ENCODE measurements at places on chromosomes 3 and 15.

DNA sequence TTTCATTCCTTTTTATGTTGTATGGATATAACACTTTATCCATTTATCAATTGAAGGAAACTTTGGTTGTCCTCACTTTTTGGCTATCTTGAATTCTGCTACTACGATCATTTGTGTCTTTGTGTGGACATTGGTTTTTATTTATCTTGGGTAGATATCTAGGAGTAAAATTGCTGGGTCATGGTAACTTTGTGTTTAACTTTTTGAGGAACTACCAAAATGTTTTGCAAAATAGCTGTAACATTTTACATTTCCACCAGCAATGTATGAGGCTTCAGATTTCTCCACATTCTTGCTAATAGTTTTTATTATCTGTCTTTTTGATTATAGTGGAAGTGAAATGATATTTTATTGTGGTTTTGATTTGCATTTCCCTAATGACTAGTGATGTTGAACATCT is 55.6 kb downstream of the TLNRD1 start:
- no peak for DNase-seq

- DNase-seq, result no peak
Observed at GRCh38 chr3:107675233-107675900, 152.6 kb downstream of the BBX start.

- no peak for DNase-seq
Observed at GRCh38 chr3:99505646-99506269, 132.6 kb upstream of the COL8A1 start.

- no peak for DNase-seq
Observed at GRCh38 chr3:24604215-24604614, 109.6 kb upstream of the THRB start.

- DNase-seq, result no peak
Observed at GRCh38 chr15:38562278-38562677, 2.3 kb downstream of the RASGRP1 start.

DNA sequence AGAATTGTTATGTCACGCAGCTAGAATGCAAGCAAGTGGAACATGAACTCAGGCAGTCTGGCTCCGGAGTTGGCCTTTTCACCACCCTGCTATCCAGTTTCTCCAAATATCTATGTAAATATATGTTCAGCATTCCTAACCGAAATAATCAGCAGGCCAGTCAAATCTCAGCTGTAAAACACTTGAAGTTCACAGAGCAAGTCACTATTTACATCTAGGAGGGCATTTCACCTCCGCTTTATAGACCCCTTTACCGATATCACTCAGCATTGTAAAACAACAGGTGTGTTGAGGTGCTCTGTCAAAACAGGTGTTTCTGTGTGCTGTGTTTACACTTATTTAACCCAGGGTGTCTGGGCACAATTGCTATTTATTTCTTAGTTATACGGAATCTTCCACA is 12.2 kb upstream of the HES1 start:
- no peak for DNase-seq

DNA sequence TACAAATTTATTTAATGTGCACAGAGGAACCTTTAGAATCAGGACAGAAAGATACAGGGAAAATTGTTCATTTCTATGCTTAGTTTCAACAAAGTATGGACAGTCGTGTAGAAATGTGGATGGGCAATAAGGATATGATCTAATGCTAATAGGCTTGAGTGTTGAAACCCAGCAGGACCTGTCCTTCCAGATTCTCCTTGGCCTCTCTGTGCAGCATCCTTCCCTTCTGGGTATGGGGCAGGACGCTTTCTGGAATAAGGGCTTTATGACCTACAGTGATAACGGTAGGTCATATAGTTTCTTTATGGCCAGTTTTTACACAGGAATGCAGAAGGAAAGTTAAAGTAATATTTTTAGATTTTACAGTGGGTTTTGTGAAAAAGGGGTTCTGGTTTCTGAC is 698.1 kb downstream of the SI start:
- no peak for DNase-seq

- DNase-seq, result no peak
Observed at GRCh38 chr3:70072754-70073153, 73.2 kb downstream of the SAMMSON start.

- DNase-seq, result peak; percentile 25
Observed at GRCh38 chr3:107524841-107525643, 2.3 kb downstream of the BBX start.

DNA sequence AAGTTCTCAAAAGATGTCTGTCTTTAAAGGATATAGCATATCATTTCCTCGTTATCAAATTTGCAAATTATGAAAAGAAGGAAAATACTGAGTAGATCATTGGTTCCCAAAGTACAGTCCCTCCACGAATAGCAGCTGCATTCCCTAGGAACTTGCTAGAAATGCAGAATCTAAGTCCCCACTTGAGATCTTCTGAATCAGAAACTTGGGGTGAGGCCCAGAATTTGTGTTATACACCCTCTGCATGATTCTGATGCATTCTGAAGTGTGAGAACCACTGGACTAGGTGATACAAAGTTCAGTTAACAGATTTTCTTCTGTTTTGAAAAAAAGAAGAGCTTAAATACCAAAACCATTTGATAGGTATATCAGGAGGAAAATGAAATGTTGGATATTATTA is 77.1 kb downstream of the SLC25A26 start:
- no peak for DNase-seq

- peak; percentile 7 for DNase-seq
Observed at GRCh38 chr3:14879211-14879874, 60.6 kb downstream of the FGD5 start.

DNA sequence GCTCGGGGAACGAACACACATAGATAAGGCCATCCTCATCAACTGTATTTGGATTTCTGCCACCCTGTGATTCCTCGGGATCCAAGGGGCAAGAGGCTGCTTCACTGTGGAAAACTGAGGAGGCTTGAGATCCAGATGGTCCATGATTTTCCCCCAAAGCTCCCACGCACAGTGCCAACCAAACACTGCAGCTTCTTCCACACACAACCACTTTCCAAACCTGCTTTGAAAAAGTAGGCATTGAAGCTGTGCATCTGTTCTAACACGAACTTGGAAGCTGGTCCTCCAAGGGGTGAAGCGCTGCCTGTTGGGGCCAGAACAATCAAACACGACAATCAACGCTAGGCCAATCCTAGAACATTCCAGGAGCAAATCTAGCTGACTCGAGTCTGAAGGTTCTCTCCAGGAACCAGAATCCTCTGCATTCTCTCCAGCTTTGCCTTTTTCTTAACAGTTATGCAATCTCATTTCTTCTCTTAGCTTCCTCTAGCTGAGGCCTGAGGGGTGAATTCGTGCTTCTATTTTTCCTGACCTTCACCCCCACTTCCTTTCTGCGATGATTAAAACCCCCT is 104.4 kb downstream of the LRRK1 start:
- DNase-seq, result no peak

GRCh38 chr3:152205097-152205593 is 63.6 kb upstream of the MBNL1 start:
- no peak for DNase-seq

DNA sequence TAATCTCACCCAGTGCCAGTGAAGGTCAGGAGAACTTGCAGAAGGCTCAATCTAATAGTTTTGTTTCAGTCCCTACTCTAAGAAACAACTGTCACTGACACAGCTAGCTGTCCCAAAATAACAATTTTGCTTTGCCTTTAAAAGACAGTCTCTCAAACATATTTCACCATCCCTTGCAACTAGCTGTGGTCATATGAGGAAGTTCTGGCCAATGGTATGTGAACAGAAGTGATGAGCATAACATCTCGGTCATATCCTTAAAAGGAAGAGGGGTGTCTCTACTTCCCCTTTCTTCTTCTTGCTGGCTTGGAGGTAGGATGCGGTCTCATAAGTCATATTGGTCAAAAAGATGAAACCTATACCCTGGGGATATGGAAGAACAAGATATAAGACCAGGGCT is 198.1 kb downstream of the NEK10 start:
- DNase-seq, result no peak

DNA sequence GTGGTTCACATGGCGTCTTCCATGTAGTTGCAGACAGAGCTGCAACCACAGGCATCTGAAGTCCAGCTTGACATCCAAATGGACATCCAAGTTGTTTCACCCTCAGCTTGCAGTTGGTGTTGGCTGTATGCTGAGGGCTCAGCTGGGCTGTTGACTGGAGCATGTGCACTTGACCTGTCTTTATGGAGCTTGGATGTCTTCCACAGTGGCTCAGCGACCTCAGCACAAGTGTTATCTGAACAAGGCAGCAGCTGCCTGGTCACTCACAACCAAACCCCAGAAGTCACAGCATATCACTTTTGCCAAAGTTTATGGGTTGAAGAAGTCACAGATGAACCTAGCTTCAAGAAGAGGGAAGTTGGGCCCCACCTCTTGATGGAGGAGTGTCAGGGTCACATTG is 92.9 kb downstream of the TPRA1 start:
- no peak for DNase-seq

DNA sequence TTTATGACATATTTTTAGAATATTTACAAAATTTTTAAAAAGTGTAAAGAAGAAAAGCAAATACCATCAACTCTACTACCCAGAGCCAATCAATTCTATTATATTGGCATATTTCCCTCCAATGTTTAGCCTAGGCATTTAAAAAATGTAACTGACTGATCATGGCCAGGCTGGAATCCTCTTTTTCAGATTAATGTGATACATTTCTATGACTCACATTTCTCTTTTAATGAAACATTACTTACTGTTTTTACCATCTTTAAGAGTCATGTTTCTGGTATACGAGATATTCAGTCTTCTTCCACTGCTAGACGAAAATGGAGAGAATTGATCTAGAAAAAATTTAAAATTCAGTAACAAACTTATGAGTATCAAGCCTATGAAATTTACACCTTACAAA is 53.4 kb upstream of the DCUN1D1 start:
- DNase-seq, result no peak

- no peak for DNase-seq
Observed at GRCh38 chr15:51281368-51281967, 56.9 kb downstream of the CYP19A1 start.

- DNase-seq, result no peak
Observed at GRCh38 chr15:78274994-78275393, 10.6 kb downstream of the DNAJA4 start.

- DNase-seq, result no peak
Observed at GRCh38 chr3:69691860-69692259, 47.4 kb upstream of the MITF start.

DNA sequence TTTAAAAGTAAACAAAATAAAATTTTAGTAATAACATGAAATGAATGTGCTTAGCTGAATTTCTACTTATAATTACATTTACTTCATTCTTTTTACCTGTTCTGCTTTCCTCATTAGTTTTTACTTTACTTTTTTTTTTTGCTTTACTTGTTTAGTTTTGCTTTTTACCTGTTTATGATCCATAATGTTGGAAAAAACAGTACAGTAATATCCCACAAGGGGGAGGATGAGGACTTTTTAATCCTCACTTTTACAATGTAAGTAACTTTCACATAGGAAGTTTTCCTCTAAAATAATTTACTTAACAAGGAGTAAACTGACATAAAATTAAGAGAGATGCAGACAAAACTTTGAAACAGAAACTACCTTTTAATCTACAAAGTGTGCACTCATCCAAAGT is 268.7 kb downstream of the TBC1D5 start:
- DNase-seq, result no peak

DNA sequence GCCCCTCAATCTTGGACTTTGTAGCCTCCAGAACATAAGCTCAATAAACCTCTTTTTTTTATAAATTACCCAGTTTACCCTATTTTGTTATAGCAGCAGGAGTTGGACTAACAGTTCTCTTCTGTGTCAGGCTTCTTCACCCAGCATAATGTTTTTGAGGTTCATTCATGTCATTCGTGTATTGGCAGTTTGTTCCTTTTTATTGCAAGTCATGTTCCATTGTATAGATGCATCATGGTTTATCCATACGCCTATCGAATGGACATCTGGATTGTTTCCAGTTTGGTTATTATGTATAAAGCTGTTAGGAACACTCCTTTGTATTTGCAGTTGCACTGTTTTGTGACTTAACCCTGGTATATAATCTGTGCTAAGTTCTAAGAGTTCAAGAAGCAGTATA is 39.8 kb downstream of the NR1D2 start:
- no peak for DNase-seq

GRCh38 chr3:141767066-141767465 is 3.9 kb downstream of the GRK7 start:
- no peak for DNase-seq

DNA sequence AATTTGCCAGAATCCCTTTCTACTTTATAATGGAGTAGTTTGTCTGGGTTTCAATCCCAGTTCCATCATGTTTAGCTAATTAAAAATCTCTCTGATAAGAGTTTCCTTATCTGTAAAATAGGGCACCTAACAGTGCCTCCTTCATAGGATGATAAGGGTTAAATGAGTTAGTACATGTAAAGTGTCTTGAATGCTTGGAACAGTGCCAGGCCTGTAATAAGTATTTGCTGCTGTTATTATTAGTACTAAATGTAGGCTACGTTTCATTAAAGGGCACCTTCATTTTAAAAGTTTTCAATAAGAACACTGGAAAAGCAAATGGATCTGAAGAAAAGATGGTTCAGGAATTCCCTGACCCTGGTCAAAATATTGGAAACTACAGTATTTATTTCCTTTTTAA is 11.8 kb upstream of the SLC2A2 start:
- DNase-seq, result no peak

GRCh38 chr15:78211189-78211921 is 23.0 kb downstream of the ACSBG1 start:
- no peak for DNase-seq

- no peak for DNase-seq
Observed at GRCh38 chr3:15575446-15575845, 25.9 kb downstream of the HACL1 start.

DNA sequence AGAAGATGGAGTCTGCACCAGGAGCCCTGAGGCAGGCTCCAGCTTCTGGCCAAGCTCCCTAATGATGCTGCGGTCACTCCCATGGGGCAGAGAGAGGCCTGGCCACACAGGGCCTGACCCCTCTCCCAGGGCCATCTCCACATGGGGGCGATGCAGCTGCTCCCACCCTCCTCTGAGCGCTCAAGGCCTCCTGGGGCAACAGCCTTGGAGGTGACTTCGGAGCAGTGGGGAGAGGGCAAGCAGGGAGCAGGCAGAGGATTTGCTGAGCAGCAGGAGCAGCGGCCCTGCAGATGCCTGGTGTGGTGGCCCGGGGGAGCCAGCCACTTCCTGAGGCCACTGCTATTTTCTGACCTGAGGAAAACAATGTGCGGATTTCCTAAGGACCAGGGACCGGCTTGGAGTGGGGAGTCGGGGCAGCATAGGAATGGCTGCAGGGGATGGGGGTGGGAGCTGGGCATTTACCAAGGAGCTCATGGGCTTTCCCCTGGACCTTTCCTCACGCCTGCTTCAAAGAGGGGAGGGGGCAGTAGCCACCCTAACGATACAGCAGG is 81.6 kb upstream of the RPL32 start:
- DNase-seq, result no peak

GRCh38 chr15:78797951-78798350 is 13.3 kb downstream of the ADAMTS7 start:
- DNase-seq, result no peak

DNA sequence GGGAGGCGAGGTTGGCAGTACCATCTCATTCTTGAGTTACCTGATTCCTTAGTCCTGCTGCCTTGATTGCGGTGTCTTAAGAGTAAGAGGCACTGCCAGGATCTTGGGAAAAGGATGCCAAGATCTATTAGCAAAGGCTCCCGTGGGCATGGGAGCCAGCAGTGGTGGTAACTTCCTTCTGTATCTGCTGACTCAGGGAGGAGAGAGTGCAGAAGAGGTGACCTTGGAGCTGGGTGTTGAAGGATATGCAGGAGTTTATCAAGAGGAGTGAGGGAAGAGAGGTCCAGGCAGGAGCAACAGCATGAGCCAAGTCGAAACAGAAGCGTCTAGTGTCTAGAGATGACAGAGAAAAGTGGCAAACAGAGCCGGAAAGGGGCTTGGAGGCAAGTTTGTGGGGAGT is 4.5 kb downstream of the MESP2 start:
- DNase-seq, result no peak

- DNase-seq, result no peak
Observed at GRCh38 chr3:186705882-186706780, 11.0 kb upstream of the KNG1 start.

All from stimulated activated CD4-positive, alpha-beta T cell treated with anti-CD3 and anti-CD28 coated beads, Interleukin-1b, Interleukin-23, amount 100 ng/mL, for 1 hour (primary cell).